SJSA1 (cell line): ENCODE measurements at places on chromosomes 16 and 17. TPM values are rescaled to one million over a fixed set of nuclear protein-coding genes. Genes with fewer than 3 reads are reported as not detected.
A peak's percentile ranks its signal among the peaks of the same experiment; 100 is the strongest.

DNA sequence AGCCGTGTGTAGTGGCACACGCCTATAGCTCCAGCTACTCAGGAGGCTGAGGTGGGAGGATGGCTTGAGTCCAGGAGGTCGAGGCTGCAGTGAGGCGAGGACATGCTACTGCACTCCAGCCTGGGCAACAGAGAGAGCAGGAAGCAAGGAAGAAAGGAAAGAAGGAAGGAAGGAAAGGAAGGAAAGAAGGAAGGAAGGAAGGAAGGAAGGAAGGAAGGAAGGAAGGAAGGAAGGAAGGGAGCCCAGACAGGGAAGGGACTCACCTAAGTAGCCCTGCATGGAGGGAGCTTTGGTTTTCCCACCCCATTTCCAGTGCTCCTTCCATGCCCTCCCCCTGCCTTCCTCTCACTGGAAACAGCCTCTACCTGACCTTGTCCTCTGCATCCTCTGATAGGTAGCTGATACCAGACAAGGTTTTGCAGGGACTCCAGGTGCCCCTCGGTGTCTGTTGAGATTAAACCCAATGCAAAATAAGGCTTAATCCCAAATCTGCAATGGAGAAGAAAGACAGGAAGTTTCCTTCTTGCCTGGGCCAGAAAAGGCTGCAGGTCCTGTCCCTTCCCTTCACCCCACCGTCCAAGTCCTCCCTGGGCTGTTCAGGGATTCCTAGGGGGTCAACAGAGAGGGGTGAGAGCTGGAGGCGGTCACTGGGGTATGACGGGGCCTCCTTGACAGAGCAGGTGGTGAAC is 21.5 kb upstream of the CA4 start:
- DNase-seq, result peak; percentile 35

The SPATA32 gene
- total RNA-seq, result not detected in 2 replicates

DNA sequence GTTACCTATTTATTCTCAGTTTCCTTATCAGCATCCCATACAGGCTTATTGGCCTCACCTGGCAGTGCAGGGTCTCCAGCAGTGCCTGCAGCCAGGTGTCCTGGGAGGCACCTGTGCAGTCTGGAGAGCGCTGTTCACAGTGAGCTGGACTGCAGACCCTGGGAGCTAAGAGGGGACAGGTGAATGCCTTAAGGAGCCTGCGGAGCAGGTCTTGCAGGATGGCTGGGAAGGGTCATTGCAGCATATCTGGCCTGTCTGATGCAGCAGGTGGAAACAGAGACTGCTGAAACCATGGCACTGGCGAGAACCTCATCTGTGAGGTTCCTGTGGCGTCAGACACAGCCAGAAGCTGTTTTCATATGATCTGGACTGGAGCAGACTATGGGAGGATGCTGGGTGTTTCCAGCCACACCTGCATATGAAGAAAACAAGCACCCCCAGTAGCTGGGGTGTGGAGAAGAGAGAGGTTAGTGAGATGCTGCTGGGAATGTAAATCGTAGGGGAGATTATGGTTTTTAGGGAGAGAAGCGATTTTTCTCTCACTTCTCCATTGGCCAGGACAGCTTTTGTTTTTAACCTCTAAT is 77.0 kb downstream of the NTN1 start:
- DNase-seq, result no peak

The CDK3 gene
- 2.0 and 5.1 TPM in 2 replicates for total RNA-seq

DNA sequence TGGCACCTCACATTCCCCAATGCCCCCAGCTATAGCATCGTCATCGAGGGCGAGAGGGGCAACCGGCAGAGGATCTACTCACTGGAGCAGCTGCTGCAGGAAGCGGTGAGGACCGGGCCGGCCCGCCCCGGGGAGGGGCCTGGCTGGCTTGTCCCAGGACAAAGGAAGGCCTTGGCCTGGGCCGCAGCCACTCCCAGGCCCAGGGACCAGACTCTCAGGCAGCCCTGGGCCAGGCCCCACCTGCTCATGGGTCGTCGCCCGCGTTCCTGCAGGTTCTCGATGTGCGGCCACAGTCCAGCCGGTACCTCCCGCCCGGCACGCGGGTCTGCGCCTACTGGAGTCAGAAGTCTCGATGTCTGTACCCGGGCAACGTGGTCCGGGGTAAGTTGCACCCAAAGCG is 53.4 kb downstream of the ACTG1 start:
- no peak for DNase-seq

DNA sequence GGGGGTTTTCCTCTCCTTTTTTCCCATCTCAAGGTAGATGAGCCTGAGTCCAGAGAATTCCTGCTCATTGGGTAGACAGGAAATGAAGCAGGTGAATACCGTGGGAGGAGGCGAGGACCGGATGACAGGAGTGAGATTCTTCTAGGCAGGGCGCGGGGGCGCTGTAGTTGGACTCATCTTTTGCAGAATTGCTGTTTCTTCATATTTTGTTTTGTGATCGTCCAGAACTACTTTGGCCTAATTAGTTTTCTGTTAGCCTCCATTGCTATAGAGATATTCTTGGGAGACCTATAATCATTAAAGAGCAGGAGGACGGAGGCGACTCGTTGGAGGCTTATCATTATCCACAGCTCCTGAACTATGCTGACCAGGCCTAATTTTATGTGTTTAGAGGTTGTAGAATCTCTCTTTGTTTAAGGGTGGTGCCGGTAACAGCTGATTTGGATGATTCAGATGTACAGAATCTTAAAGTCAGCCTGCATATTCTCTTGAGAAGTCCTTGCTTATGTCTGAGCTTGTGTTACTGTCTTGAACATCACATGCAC is 650 bp downstream of the ATP6V0A1 start:
- DNase-seq, result no peak

The KLHL10 gene
- not detected in 2 replicates for total RNA-seq

The HAS3 gene
- total RNA-seq, result 0.58 and 1.4 TPM in 2 replicates

DNA sequence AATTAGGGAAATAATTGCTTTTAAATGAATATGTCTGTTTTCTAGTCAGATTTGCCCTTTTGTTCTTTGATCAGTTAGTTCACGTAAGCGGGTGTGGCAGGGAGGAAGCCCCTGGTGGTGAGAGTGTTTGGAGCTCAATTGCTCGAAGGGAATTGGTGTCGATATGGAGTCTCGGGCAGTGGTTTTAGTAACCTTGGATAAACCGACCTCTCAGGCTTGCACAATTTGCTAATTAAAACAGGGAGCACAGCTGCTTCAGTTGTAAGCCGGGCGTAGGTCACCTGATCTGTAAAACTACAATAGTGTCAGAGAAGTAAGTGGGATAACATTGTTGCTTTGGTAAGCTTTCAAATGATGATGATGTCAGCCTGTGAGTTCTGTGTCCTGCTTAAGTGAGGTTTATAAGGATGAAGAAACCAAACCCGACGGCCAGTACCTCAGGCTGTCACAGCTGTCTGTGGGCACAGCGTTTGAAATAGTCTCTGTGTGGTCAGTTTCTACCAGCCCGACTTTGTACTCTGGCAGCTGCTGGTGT is 2.9 kb downstream of the ZNF750 start:
- no peak for DNase-seq

GRCh38 chr17:16005636-16006035 is 6.0 kb downstream of the TTC19 start:
- no peak for DNase-seq

DNA sequence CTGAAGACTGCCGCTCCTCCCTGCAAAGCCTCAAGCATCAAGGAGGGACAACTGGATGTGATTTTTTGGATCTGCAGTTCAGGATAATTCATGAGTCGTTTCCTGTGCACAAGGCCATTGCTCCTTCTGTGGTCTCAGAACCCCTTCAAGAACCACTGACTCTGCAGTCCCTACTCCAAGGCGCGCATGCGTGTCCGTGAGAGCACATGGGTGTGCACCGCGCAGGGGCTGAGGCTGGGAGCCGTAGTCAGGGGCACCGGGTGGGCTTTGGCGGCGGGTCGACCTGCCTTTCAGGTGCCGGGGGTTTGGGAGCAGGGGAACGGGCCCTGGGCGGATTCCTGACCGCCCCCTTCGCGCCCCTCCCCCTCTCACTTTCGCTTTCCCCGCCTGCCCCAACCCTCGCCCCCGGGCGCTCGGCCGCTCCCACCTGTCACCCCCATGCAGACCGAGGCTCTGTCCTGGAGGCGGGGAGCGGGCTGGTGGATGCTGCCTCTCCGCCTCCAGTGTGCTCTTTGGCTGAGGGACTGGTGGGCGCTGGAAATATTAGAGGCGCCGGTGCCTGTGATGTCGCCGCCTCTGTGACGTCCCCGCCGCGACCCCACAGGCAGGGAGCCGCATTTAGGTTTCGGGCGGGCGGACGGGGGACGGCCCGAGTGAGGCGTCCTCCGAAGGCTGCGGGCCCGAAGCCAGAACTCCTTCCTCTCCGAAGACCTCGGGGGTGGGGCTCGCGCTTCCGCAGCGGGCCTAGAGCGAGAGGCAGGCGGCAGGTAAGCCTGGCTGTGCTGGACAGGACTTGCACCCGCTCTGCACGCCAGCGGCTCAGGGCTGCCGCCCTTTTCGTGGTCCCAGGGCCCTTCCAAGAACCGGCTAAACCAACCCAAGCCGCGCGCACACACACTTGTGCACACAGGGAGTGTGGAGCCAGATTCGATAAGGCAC is at the start of gene SPATA32:
Gene SPATA32 (minus strand): TSS at position 518 of the 939 bp plus-strand sequence. CDS start 78 bp downstream, at position 440.
- DNase-seq, result no peak

DNA sequence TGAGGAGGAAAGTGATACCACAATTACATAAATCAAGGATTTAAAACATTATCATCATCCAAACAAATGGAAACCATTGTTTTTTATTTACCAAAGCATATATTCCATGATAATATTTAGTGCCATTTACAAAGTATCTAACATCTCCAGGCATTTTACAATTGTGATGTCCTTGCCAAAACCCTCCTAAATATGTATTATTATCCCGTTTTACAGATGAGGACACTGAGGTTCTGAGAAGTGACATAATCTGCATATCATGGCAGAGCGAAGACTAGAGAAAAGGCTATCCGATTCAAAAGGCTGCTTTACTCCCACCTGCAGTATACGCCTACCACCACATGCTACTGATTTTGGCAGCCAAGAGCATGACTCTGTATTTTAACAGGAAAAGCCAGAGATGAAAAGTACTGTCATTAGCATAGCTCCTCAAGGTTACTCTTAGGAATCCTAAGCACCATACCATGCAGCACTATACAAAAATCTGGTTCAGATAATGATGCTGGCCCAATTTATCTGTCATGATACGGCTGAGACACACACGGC is 301.4 kb downstream of the CA10 start:
- DNase-seq, result no peak

- DNase-seq, result no peak
Measured at GRCh38 chr17:77716289-77716926, 242.1 kb upstream of the TNRC6C start.

DNA sequence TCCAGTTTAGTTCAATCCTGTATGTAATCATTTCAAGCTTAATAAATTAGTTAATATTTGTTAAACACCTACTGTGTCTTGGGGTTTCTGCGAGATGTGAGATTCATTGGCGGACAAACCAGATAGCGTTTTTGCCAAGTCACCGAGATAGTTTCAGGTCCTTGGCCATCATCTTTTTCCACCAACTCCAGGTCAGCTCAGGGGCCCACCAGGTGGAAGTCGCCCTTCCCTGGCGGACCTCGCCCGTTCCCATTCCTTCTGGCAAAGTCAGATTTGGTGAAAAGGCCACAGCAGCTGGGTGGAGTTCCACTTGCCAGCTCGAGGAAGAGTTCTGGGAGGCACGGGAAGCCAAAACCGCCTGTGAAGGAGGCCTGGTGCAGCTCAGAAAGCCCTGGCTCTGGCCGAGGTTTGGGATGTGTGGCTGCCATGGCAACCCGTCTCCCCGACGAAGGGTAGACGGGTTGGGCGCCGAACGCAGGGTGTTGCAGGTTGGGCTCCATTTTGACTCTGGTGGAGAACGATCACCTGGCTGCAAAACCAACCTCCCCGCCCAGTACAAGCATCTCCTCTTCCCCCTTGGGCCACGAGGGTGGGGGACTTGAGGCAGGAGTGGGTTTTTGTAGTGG is 39.5 kb downstream of the CMIP start:
- DNase-seq, result no peak

The CHTF18 gene
- total RNA-seq, result 25.4 and 30.6 TPM in 2 replicates

The C17orf113 gene
- 0.18 and 1.2 TPM in 2 replicates for total RNA-seq

The SLC38A8 gene
- total RNA-seq, result not detected in 2 replicates

The NPIPB2 gene
- 0.53 TPM in 1 of 2 replicates, not detected in the other for total RNA-seq

GRCh38 chr17:43909537-43910231 is 2.3 kb upstream of the MPP2 start:
- no peak for DNase-seq

DNA sequence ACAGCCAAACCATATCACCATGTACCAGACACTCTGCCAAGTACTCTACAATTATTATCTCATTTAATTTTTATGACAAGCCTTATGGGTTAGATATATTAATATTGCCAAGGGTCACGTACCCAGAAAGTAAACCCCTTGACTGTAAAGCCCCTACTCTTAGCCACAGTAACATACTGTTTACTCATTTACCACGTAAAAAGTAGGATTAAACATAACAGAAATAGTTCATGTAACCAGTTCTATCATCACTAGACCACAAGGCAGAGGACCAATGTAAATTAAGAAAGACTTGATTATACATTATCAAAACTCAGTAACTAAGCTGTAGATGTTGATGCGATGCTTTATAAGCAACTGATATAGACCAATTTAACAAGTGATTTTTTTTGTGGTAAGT is 101.5 kb upstream of the CNTNAP4 start:
- DNase-seq, result no peak

- peak; percentile 90 for DNase-seq
Measured at GRCh38 chr16:1378804-1379303, 27.1 kb downstream of the GNPTG start.

DNA sequence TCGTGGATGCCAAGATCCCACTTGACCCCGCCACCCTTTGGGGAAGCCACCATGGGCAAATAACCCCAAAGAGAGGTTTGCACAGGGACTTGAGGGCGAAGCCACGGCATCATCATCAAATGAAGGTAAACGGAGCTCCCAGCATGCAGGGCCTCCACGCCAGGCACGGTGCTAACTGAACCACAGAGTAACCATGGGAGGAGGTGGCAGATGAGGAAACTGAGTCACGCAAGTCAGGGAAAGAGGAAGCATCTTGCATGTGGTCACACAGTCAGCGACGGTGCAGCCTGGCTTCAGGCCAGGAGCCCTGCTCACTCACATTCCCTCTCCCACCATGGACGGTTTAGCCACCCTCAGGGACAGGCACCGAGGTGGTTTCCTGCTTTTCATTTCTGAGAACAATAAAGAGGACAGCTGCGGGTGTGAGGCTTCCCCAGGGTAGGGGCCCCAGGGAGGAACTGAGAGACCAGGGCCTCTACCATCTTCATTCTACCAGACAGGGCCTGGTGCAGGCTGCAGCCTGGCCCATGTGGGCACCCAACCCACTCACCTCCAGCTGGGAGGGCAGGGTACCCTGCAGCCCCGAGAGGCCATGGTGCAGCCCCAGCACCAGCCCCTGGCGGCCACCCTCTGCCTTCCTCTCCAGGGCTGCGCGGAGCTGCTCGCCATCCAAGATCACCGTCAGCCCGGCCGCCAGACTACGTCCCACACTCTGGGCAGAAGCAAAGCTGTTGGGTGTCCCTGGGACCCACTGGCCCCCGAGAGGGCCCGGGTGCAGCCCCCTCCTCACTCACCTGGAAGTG is 78.3 kb downstream of the RMI2 start:
- DNase-seq, result no peak

The BICDL2 gene
- total RNA-seq, result not detected in 2 replicates
